Nucleus accumbens (tissue), 56 donors: ENCODE measurements at places on chromosomes 5 and 9.

DNA sequence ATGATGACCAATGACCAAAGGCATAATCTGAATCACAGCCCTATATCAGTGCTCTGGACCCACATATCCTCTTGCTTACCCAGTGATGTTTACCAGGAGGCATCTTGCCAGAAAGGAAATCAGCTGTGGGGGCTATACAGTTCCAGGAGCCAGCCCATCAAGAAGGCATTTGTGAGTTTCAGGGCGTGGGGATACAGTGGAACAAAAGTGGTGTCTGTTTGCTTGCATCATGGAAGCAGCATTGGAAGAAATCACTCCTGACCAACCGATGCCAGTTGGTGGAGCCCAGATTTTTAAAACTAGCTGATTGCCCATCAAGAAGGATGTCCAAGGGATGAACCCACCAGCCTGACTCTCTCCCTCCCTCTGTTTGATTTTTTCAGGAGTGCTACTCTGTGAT lies 106.5 kb upstream of the EGFLAM start:
- no peak for DNase-seq

- no peak for DNase-seq
These were observed 187.7 kb downstream of the TRIO start for GRCh38 chr5:14330729-14331385.

DNA sequence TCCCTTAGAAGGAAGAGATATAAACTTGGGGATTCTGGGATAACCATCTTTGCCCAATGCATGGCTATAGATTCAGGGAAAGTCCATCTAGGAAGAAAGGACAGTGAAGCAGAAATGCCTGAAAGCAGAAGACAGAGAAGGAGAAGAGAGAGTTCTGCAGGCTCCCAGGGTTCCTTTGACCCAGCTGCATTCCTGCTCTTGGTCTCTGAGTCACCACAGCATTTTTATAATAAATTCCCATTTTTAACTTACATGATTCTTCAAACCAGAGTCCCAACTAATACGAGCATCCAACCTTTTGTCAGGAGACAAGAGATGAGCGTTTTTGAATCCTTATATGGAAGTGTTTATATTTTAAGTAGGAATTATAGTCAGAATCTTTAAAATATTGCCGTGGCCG lies 12.0 kb upstream of the AOPEP start:
- DNase-seq = no peak

DNA sequence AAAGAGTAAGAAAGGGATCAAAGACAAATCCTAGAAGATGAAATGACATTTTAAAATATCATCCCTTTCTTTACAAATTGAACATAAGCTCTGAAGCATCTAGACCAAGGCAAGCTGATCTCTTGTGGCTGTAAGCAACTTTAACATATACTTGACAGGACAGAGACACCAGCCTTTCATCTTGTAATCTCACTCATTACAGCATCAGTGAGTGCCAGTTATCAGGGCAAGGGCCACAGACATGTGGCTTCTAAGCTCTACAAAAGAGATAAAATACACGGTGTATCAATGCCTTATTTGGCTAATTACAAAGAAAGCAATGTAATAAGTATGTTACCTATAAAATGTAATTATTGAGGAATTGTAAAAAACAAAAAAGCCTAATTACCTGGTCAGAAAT lies 95.0 kb downstream of the DROSHA start:
- DNase-seq = no peak

DNA sequence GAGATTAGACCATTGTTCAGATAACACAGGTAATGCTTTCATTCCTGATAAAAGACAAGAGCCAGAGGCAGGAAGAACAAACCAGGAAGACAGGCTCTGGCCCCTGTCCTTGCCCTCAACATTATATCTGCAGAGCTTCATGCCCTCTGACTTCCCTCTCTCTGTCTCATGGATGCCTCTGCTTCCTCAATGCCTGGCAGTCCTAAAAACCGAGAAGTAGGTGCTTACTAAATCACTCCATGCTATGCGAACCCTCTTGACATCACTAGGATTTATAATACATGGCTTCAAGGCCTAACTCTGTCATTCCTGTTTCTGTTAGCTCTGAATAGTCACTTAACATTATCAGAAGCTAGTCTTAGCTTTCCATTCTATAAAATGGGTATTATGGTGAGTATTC lies 117.8 kb downstream of the TLR4 start:
- no peak for DNase-seq

DNA sequence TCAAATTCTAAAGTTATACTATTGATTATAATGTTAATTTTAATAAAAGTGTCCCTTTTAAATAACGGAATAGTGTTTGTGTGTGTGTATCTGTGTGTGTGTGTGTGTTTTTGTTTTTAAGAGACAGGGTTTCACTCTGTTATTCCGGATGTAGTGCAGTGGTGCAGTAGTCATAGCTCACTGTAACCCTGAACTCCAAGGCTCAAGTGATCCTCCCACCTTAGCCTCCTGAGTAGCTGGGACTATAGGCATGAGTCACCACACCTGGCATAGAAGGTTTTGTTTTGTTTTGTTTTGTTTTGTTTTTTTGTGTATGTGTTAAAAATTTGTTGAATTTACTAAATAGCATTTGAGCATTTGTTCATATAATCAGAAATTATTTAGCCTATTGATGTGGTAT lies 64.6 kb downstream of the YTHDC2 start:
- DNase-seq = no peak

- DNase-seq = no peak
These were observed 187.5 kb downstream of the MED10 start for GRCh38 chr5:6190838-6191237.

DNA sequence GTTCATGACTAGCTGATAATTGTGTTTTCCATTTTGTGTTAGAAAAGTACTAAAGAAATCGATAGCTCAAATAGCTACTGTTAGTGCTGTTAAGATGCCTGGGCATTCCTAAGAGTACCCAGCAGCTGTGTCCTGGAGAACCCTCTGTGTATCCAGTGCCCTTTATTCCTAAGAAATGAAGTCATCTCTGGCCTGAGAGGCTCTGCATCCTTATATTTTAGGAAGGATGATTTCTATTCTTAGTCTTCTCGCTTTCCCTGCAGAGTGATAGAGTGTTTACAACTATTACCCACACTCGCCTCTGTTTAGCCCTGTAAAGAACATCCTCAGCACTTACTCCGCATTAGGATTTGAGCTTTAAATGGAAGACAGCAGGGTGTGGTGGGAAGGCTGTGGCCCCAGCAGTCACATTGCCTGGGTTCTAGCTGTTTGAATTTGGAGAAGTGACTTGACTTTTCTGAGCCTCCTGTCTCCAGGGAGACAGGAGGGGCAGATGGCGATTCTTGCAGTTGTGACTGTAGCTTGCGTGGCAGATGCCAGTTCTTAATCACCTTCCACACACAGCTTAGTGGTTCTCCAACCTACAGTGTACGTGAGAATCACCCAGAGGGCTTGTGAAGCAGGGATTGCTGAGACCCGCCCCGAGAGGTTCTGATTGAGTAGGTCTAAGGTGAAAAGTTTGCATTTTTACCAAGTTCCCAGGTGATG lies 177.2 kb upstream of the PITX1 start:
- DNase-seq = no peak

DNA sequence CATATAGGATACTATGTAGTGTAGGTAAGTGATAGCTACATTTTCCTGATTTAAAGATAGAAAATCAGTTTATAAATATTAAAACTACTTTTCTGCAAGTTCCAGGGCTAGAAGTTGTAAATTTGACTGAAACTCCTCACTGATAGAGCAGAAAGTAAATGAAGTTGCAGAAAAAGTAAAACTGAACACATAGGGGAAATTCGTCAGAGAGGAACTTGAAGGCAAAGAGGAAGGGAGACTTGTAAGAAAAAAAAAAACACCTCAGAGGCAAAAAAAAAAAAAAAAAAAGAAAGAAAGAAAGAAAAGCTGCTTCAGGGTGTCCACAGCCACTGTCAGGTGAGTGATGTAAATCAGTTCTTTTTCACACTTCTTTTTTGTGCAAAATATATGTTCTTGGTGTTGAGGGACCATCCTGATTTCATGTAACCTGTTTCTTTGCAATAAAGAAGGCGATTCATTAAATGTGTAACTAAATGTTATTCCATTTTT lies 336.2 kb upstream of the ZNF462 start:
- DNase-seq = no peak

DNA sequence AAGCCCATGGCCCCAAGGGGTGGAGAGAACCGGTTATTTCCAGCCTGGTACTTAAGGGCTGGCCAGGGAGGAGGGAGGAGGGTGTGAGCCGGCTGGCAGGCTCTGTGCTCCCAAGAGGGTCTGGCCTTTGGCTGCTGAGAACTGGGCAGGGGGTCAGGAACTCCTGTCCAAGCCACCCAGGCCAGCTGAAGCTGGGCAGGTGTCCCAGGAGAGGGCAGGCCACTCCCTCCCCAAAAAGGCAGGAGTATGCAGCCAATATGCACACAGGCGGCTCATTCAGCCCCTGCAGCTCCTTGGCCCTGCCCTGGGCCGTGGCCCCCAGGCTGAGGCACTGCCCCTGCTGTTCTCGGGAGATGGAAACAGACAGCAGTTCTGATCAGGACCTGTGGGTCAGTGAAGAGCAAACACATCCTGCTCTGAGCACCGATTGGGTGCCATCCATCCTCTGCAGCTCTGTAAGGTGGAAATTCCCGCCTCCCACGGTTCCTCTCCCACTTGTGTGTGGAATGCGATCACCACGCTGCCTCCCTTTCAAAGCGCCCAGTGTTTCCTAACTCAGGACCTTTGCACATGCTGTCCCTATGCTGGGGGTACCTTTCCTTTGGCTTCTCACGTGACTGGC lies 17.1 kb upstream of the KIF12 start:
- DNase-seq = no peak

DNA sequence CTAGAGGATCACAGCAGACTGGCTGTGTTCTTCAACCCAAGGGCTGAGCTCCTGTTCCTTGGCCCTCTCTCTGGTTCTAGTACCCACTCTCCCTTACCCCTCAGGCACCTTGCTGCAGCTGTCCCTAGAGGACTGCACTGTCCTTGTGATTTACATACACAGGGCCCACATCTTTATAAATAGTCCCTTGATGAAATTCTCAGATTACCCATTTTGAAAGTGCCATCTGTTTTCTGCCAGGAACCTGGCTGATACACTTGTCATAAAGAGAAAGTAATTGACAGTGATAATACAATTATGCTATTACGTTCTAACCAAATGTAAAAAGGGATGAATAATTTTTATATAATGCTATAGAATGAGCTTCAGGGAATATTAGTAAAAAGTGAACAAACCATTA lies 16.5 kb upstream of the SPARC start:
- no peak for DNase-seq

GRCh38 chr9:132207839-132208615 lies 46.2 kb downstream of the NTNG2 start:
- no peak for DNase-seq

DNA sequence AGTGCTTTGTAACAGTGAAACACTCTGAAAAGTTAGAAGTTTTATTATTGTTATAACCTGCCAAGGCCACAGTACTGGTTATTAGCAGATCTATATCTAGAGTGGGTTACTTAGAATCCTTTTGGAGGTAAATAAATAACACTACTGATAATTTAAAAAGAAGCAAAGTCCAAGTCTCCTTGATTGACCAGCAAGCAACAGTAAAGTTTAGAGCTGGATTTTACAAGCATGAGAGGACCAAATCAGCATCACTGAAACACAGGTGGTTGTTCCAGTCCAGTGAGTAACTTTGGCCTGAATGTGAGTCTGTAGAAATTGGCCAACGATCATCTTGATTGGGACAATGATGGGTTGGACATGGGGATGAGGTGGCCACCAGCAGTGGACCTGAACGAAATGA lies 77.2 kb upstream of the AGXT2 start:
- no peak for DNase-seq

GRCh38 chr5:138844812-138845513 lies 30.2 kb downstream of the LRRTM2 start:
- no peak for DNase-seq

DNA sequence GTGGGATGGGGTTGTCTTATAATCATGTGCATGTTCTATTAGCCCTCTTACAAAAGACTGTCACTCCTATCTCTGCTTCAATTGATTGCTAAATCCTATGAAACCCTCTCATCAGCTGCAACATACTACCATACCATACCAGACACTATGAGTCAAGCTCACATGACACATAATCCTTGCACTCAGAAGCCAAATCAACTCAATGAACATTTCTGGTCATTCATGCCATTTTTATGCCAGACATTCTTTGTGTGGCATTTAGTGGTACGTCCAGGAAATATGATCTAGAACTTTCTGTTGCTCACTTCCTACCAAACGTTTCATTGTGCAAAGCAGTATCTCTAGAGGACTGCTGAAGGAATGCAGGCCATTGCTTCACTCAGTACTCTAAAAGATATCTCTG lies 159.2 kb upstream of the GNA14 start:
- DNase-seq = no peak

- no peak for DNase-seq
These were observed 90.2 kb downstream of the F2RL2 start for GRCh38 chr5:76532973-76533372.

DNA sequence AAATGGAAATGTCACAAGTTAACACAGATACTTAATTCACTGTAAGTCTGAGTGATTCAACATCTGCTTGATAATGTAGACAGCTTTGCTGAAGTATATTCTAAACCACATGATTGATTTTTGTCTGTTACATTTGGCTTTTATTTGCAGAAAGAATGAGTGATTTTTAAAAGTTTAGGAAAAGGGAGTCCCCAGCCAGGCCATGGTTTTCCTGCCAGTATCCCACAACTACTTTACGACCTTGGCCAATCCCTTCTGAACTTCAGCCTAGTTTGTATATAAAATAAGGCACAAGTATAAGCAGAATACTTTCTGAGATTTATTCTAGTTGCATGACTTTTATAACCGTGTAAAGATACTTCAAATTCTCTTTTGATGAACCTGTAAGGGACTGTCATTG lies 27.1 kb downstream of the WDR36 start:
- DNase-seq = no peak

- DNase-seq = no peak
These were observed 10.2 kb upstream of the LCP2 start for GRCh38 chr5:170307575-170308465.

- no peak for DNase-seq
These were observed 5.6 kb upstream of the URM1 start for GRCh38 chr9:128365525-128365924.

DNA sequence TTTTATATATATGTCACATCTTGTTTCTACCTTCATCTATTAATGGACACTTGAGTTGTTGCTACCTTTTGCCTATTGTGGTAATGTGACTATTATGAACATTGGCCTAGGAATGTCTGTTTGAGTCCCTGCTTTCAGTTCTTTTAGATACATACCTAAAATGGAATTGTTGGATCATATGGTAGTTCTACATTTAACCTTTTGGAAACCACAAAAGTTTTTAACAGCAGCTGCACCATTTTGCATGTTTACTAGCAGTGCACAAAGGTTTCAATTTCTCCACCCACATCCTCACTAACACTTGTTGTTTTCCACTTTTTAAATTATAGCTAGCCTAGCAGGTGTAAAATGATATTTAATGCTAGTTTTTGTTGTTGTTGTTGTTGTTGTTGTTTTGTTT lies 88.4 kb downstream of the GALNT10 start:
- DNase-seq = no peak

- no peak for DNase-seq
These were observed 424.5 kb downstream of the DMRT2 start for GRCh38 chr9:1474671-1475070.

- DNase-seq = no peak
These were observed 1.5 kb downstream of the LCN10 start for GRCh38 chr9:136740971-136741882.

- DNase-seq = no peak
These were observed 1077.7 kb upstream of the SEMA6A start for GRCh38 chr5:117652036-117652957.

GRCh38 chr9:113934167-113934828 lies 58.2 kb downstream of the ZNF618 start:
- no peak for DNase-seq

GRCh38 chr9:136531904-136532798 lies 13.7 kb downstream of the NOTCH1 start:
- no peak for DNase-seq
